Endothelial cell (in vitro differentiated cells): ENCODE measurements at places on chromosomes 4 and X. TPM values are rescaled to one million over a fixed set of nuclear protein-coding genes. Genes with fewer than 3 reads are reported as not detected.
A peak's percentile ranks its signal among the peaks of the same experiment; 100 is the strongest.

- no peak for DNase-seq
- no peak overlapping the region for H3K27ac ChIP-seq
- peaks cover 2% of the 10 kb centered on the region for H3K4me1 ChIP-seq
Observed at GRCh38 chrX:123185721-123186120, 1.6 kb downstream of the GRIA3 start.

- H3K27ac ChIP-seq: no peak overlapping the region
- H3K4me1 ChIP-seq: no peaks in the 10 kb centered on the region
- H3K36me3 ChIP-seq: no peaks in the 10 kb centered on the region
- no peak overlapping the region for H3K4me3 ChIP-seq
- no peaks in the 10 kb centered on the region for H3K27me3 ChIP-seq
Observed at GRCh38 chrX:118545510-118545909, 49.9 kb downstream of the DOCK11 start.

DNA sequence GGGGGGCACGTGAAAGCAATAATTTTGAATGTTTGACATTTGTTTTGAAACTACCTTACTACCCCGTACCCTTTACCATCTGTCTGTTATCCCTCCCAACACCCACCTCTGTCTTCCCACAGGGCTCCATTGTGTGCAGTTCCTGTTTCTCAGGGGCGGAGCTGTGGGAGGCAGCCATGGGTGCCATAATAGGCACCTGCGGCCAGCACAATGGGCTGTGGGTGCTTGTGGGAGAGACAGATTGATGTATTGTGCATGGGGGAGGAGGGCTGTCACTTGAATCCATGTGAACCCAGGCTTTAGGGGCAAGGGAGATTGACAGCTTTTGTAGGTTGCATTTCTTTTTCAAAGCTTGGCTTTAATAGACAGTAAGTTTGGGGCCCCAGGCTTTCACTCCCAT, 122.6 kb upstream of the CXorf66 start:
- no peaks in the 10 kb centered on the region for H3K27me3 ChIP-seq
- no peak overlapping the region for H3K27ac ChIP-seq

GRCh38 chrX:1207496-1208025, 4.9 kb downstream of the CRLF2 start:
- peaks cover 17% of the 10 kb centered on the region for H3K36me3 ChIP-seq
- no peak overlapping the region for H3K4me3 ChIP-seq
- peaks cover 2% of the 10 kb centered on the region for H3K27me3 ChIP-seq

- no peaks in the 10 kb centered on the region for H3K4me1 ChIP-seq
- H3K36me3 ChIP-seq: no peaks in the 10 kb centered on the region
- no peak overlapping the region for H3K4me3 ChIP-seq
Observed at GRCh38 chrX:42219231-42219630, 295.9 kb upstream of the CASK start.

DNA sequence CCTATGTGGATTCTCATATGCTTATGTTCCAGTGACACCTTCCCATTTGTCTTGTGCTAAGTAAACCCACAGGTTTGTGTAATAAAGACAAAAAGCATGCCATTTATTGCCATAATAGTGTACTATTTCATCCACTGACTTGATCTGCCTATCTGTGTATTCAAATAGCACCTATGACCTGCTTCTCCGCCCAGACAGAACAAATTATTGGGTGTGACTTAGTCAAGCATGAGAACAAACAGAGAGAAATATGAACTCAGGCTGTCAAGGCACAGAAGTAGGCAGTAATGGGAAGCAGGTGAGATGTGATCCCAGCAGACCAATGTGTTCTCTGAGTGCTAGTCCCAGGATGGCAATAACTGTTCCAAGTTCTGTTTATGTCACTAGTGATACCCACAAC, 25.4 kb downstream of the ELOVL6 start:
- no peaks in the 10 kb centered on the region for H3K4me1 ChIP-seq
- H3K36me3 ChIP-seq: peaks cover 2% of the 10 kb centered on the region
- H3K27me3 ChIP-seq: peaks cover 4% of the 10 kb centered on the region
- no peak overlapping the region for H3K4me3 ChIP-seq
- no peak for DNase-seq
- no peak overlapping the region for H3K27ac ChIP-seq

- no peak overlapping the region for H3K27ac ChIP-seq
- peaks cover 15% of the 10 kb centered on the region for H3K4me1 ChIP-seq
- no peaks in the 10 kb centered on the region for H3K36me3 ChIP-seq
Observed at GRCh38 chr4:145186729-145187128, 6.3 kb upstream of the OTUD4 start.

DNA sequence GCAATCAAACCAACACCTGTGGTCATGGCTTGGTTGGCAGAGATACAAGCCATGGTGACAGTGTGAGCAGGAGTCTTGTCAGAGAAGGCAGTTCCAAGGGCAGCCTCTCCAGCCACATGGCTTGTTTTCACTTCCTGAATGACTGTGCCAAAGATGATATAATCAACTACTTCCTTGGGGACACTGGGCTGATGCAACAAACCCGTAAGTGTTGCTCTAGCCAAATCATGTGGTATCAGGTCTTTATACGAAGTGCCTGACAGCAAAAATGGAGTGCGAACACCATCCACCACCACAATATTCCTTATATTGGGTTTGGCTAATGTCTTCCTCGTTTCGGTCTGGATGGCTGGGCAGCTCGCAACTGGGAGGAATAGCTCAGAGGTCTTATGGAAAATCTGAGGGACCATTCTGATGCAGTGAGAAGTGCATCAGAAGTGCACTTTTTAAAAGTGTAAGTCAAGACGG, 922.0 kb downstream of the NLGN4X start:
- H3K36me3 ChIP-seq: no peaks in the 10 kb centered on the region
- H3K27ac ChIP-seq: no peak overlapping the region
- H3K4me3 ChIP-seq: no peak overlapping the region
- no peak for DNase-seq
- no peaks in the 10 kb centered on the region for H3K4me1 ChIP-seq

GRCh38 chr4:108498925-108499324, 121.5 kb upstream of the RPL34 start:
- H3K4me1 ChIP-seq: no peaks in the 10 kb centered on the region
- no peak overlapping the region for H3K27ac ChIP-seq
- peaks cover 5% of the 10 kb centered on the region for H3K36me3 ChIP-seq
- no peak overlapping the region for H3K4me3 ChIP-seq
- no peak for DNase-seq

DNA sequence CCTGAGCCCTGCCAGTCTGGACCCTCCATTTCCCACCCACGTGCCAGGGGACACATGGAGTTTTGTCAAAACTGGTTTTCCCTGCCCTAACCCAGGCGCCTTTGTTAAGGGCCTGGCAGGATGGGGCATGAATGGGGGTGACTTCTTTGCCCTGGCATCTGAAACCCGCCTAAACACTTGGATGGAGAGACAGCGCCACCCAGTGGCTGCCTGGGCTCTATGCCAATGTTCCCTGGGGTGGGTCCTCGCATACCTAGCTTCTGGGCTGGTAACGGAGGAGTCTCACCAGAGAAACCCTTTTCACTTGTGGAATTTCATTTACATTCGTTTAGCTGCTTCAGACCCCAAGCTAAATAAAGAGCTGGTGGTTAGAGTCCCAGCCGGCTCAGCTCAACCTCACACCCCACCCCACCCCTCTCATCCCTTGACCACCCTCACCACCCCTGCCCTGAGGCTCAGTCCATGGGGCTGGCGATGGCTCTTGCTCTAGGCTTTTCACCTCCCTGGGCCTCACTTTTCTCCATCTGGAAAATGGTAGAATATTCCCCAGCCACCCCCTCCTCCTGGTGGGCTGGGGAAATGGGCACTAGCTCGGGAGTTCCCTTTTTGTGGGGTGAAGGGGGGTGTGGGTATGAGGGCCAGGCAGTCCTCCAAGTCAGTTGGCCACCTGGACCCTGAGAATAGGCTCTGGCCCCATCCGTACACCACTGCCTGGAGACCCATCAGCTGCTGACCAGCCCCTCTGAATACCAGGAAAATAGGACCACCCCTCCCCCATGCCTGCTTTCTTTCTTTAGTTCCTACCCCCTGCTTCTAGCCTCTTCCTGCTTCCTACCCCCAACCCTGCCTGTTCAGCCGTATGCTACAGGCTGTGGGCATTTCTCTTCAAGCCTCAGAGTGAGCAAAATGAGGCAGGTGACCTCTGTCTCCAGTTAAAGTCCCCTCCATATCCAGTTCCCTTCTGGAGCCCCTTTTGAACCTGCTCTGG, 57.1 kb upstream of the PJA1 start:
- H3K4me3 ChIP-seq: no peak overlapping the region
- H3K4me1 ChIP-seq: peaks cover 4% of the 10 kb centered on the region
- H3K36me3 ChIP-seq: no peaks in the 10 kb centered on the region
- peak; percentile 75 for DNase-seq
- H3K27ac ChIP-seq: no peak overlapping the region
- H3K27me3 ChIP-seq: peaks cover 1% of the 10 kb centered on the region

GRCh38 chrX:139025816-139026215, 314.3 kb upstream of the FGF13 start:
- no peak overlapping the region for H3K27ac ChIP-seq
- no peak for DNase-seq
- H3K4me3 ChIP-seq: no peak overlapping the region
- H3K36me3 ChIP-seq: no peaks in the 10 kb centered on the region
- peaks cover 4% of the 10 kb centered on the region for H3K4me1 ChIP-seq
- peaks cover 2% of the 10 kb centered on the region for H3K27me3 ChIP-seq

GRCh38 chr4:24433515-24434214, 150.7 kb downstream of the DHX15 start:
- no peaks in the 10 kb centered on the region for H3K36me3 ChIP-seq
- no peak for DNase-seq
- no peak overlapping the region for H3K4me3 ChIP-seq
- no peak overlapping the region for H3K27ac ChIP-seq
- H3K4me1 ChIP-seq: no peaks in the 10 kb centered on the region

DNA sequence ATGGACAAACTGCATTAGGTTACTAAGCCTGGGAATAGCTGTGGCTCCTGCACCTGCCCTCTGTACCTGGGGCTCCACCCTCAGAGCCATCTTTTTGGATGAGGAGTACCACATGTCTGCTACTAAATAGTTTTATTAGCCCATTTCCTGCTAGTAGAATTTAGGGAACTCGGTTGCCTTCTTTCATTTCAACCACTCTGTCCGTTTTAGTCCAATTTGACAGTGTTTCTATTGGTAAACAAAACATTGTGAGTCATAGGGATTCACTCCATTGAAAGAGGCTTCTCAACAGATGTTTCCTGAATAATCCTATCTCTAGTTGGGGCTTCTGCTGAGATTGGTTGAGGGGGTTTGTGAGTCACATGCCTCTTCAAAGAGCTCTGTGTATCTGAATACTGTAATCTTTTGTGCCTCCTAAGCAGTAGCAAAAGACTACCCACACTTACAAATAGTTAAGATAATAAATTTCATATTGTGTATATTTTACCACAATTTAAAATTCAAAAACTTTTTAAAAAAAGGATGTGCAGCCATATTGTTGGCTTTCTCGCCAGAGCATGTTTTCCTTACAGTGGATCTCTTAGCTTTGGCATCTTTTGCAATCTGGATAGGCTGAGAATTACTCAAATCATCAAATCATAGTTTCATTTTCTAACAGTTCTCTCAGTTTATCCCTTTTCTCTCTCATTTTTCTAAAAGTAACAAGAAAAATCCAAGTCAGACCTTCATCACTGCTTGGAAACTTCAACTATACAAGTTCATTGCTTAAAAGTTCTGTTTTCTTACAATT, 9.9 kb downstream of the FAM200B start:
- peaks cover 2% of the 10 kb centered on the region for H3K36me3 ChIP-seq
- no peak for DNase-seq
- no peak overlapping the region for H3K4me3 ChIP-seq
- peaks cover 16% of the 10 kb centered on the region for H3K4me1 ChIP-seq

DNA sequence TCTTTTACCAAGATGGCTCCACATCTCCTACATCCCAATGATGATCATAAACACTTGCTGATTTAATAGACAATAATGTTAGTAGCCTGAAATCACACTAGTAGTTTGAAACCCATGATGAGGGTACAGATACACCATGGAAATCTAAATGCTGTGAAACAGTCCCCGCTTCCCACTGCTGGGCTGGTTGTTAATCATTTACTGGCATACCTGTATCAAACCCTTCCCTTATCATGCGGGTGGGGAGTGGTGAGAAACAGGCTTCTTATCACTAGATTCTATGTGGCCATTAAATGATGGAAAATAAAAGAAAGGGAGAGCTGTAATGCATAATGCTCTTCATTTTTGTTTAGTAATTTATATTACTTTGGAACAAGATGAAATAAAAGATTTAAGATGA, 21.9 kb downstream of the MAOA start:
- DNase-seq: no peak
- no peak overlapping the region for H3K27ac ChIP-seq
- H3K27me3 ChIP-seq: no peaks in the 10 kb centered on the region
- H3K4me1 ChIP-seq: no peaks in the 10 kb centered on the region

DNA sequence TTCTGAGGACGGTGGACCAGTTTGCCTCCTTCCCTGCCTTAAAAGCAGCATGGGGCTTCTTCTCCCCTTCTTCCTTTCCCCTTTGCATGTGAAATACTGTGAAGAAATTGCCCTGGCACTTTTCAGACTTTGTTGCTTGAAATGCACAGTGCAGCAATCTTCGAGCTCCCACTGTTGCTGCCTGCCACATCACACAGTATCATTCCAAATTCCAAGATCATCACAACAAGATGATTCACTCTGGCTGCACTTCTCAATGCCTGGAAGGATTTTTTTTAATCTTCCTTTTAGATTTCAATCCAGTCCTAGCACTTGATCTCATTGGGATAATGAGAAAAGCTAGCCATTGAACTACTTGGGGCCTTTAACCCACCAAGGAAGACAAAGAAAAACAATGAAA, 255.3 kb downstream of the RAPGEF2 start:
- no peak overlapping the region for H3K27ac ChIP-seq
- no peak for DNase-seq
- H3K27me3 ChIP-seq: peaks cover 7% of the 10 kb centered on the region
- peaks cover 1% of the 10 kb centered on the region for H3K4me1 ChIP-seq
- no peak overlapping the region for H3K4me3 ChIP-seq

DNA sequence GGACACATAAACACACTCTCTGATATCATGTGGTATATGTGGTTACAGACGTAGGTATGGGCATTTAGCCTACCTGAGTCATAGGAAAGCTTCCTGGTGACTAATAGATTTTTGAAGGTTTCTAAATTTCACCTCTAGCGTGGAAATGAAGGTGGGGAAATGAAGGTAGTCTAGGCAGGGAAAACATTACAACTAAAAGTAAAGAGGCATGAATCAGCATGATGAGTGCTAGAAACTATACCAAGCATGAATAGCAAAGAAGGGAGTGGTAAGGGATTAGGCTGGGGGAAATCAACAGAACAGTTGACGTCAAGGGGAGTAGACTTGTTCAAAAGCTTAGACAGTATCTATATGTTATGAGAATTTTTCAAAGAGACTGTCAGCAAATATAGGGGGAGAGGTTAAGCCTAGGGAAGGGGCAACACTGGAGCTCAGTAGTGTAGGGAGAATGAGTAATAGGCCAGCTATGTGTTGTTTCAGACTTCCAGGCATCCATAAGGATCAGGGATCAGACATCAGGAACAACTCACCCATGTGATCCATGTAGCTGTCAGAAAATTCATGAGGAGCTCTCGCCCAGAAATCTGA, 279.3 kb upstream of the DIPK2B start:
- H3K4me3 ChIP-seq: no peak overlapping the region
- H3K27me3 ChIP-seq: no peaks in the 10 kb centered on the region
- H3K4me1 ChIP-seq: no peaks in the 10 kb centered on the region
- no peak overlapping the region for H3K27ac ChIP-seq
- DNase-seq: no peak

FDCSP gene
- total RNA-seq: not detected

PABPC4L gene
- 2.4 TPM for total RNA-seq

PORCN gene
- 9.4 TPM for total RNA-seq

PPP2R2C gene
- total RNA-seq: 1.7 TPM

XAGE3 gene
- total RNA-seq: not detected

ABLIM2 gene
- 0.74 TPM for total RNA-seq

CHRNA9 gene
- total RNA-seq: not detected
